ENCODE measurements at places on chromosomes 11 and 22.

DNA sequence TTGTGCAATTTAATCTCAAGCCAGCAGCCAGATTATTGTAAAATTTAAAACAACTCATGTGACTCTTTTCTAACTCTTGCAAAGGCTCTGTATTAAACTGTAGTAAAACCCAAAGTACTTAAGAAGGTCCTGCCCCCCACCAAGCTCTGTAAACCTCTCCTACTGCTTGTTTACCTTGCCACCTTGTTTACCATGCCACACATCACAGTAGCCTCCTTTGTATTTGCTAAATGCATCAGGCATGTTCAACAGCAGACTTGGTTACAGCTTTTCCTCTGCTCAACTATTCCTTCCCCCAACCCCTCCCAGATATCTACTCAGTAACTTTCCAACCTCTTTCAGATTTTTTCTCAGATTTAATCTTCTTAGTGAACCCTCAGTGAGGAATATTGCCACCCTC lies 861.6 kb downstream of the METTL15 start:
- no peak for DNase-seq

DNA sequence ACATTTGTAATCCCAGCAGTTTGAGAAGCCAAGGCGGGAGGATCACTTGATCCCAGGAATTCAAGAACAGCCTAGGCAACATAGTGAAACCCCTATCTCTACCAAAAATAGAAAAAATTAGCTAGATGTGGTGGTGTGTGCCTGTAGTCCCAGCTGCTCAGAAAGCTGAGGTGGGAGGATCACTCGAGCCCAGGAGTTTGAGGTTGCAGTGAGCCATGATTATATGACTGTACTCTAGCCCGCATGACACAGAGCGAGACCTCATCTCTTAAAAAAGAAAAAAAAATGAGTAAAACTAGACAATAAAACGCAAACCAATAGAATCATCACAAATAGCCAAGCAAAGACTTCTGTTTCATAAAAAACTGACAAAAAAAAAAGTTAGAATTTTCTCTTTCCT lies 21.8 kb downstream of the NUCB2 start:
- DNase-seq, result no peak

- DNase-seq, result no peak
These were observed 70.7 kb downstream of the ARFGAP2 start for GRCh38 chr11:47105974-47106373.

GRCh38 chr22:43066134-43066533 lies 23.1 kb downstream of the TTLL1 start:
- no peak for DNase-seq

DNA sequence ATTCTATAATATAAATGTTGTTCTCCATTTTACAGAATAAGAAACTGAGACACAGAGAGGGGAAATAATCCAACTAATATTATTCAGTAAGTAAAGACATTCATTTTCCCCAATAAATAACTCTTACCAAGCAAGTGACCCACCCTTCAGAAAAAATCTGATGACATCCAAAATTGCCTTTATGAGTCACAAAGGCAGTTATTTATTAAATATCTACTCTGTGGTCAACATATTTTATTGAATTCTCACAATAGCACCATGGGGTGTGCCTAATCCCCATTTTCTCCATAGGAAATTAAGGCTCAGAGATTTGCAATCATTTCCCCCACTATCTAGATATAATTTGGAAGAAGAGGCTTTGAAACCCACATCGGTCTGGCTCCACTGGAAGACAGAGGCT lies 161.5 kb upstream of the ISX start:
- no peak for DNase-seq

GRCh38 chr11:130429120-130429681 lies 792 bp upstream of the ADAMTS8 start:
- no peak for DNase-seq

GRCh38 chr11:26700574-26701235 lies 21.2 kb downstream of the SLC5A12 start:
- no peak for DNase-seq

GRCh38 chr11:74506823-74507222 lies 13.3 kb upstream of the LIPT2 start:
- DNase-seq, result no peak

DNA sequence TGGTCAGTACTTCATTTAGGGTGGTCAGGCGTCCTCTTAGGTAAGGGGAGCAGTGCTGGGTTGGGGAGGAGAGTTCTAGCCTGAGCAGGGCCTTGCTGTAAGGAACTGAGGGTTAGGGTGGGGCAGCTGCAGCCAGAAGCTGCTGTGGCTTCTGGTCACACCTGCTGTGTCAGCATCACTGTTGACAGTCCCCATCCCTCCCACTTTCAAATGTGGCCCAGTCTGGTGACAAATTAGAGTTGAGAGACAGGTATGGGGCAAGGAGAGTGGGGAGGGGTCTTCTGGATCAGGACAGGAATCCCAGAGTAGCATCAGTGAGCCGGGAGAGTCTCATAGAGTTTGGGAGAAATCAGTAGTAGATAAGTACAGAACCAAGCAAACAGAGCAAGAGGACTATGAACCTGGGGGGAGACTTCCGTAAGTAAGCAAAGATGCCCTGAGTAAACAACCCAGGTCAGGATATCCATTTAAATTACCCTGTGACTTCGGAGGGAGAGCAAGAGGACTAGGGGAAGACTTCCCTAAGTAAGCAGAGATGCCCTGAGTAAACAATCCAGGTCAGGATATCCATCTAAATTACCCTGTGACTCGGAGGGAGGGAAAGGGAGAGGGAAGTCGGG lies 53.7 kb downstream of the PPP6R2 start:
- DNase-seq, result no peak

DNA sequence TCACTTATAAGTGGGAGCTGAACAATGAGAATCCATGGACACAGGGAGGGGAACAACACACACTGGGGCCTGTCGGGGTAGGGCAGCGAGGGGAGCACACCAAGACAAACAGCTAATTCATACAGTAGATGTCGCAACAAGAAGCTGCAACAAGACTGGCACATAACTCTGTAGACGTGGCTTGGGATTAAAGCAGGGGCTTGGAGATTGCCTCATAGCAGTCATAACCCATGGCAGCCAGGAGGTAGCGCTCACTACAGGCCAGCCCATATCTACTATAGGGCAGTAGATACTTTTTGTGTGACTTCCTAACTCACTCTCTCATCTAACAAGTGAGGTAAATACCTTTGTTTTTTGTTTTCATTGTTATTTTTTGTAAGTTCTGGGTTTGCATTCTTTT lies 1.7 kb upstream of the OR9G4 start:
- no peak for DNase-seq

DNA sequence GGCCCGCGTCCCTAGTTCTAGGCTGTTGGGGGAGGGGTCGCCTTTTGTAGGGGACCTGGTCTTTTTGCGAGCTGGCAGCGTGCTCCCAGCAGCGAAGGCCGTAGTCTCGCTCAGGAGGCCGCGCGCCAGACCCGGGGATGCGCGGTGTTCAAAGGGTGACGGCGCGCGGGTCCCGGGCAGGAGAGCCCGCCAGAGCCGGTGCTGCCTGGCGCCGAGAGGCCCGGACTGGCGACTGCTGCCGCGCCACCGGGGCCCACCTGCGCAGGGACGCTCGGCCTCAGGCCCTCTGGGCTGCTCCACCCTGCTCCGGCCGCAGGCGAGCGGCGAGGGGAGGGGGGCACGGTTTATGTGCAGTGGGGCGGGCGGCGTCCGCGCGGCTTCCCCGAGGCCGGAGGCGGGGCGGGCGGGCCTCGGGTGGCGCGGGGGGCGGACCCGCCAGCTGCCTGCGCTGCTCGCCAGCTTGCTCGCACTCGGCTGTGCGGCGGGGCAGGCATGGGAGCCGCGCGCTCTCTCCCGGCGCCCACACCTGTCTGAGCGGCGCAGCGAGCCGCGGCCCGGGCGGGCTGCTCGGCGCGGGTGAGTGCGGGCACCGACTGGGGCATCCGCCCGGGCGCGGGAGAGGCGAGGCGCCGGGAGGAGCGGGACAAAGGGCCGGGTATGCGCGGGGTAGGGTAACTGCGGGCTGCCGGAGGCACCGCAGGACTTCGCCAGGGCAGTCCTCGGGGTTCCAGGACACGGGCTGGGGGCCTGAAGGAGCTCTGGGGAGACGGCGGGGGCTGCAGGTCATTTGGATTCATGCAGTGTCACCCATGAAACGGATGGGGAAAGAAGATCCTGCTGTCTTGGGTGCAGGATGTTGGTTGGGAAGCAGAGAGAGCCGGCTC lies at the start of gene PRSS23:
PRSS23 (plus strand) TSS at position 467 of the 884 bp plus-strand sequence. CDS start 7,102 bp downstream, outside the sequence.
- DNase-seq, result no peak

- DNase-seq, result no peak
These were observed 91.5 kb downstream of the RTL6 start for GRCh38 chr22:44406341-44407170.

DNA sequence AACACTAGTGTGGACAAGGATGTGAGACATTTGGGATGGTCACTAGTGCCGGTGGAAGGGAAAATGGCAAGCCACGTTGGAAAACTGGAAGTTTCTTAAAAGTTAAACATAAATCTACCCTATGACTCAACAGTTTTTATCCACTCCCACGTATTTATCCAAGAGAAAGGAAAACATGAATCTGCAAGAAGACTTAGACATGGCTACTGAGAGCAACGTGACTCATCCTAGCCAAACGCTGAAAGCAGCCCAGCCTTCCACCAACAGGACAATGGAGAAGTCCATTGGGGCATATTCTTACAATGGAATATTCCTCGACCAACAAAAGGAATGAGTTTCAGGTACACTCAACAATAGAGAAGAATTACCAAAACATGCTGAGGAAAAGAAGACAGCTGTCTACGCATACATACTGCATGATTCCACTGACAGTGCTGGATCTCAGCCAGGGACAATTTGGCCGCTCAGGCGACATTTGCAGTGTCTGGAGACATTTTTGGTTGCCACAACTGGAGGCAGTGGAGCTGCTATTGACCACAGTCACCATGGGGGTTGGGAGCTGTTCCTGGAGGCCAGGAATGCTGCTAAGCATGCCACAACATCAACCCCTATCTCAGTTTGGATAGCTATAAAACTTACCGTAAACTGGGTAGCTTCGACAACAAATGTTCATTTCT lies 21.2 kb downstream of the SYT13 start:
- DNase-seq, result no peak
